ENCODE measurements at places on chromosomes 16 and 17. TPM values are rescaled to one million over a fixed set of nuclear protein-coding genes. Genes with fewer than 3 reads are reported as not detected.
A peak's percentile ranks its signal among the peaks of the same experiment; 100 is the strongest.

DNA sequence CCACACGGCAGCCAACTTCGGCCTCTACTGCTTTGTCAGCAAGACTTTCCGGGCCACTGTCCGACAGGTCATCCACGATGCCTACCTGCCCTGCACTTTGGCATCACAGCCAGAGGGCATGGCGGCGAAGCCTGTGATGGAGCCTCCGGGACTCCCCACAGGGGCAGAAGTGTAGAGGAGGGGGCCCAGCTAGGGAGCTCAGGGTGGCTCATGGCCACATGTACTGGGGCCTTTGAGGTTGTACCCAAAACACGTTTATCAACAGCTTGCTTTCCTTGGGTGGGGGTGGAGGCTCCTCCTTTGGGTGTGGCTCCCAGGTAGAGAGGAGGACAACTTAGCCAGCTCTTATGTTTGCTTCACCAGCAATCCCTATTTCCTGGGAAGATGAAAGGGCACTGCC, 5.1 kb downstream of the GPR142 start:
- no peak for DNase-seq

- no peak for DNase-seq
Observed at GRCh38 chr16:71645450-71645849, 19.5 kb downstream of the MARVELD3 start.

DNA sequence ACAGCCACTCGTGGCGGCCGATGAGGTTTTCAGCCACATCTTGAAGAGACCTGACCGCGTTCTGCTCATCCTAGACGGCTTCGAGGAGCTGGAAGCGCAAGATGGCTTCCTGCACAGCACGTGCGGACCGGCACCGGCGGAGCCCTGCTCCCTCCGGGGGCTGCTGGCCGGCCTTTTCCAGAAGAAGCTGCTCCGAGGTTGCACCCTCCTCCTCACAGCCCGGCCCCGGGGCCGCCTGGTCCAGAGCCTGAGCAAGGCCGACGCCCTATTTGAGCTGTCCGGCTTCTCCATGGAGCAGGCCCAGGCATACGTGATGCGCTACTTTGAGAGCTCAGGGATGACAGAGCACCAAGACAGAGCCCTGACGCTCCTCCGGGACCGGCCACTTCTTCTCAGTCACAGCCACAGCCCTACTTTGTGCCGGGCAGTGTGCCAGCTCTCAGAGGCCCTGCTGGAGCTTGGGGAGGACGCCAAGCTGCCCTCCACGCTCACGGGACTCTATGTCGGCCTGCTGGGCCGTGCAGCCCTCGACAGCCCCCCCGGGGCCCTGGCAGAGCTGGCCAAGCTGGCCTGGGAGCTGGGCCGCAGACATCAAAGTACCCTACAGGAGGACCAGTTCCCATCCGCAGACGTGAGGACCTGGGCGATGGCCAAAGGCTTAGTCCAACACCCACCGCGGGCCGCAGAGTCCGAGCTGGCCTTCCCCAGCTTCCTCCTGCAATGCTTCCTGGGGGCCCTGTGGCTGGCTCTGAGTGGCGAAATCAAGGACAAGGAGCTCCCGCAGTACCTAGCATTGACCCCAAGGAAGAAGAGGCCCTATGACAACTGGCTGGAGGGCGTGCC, 30.1 kb downstream of the CIITA start:
- DNase-seq = no peak

DNA sequence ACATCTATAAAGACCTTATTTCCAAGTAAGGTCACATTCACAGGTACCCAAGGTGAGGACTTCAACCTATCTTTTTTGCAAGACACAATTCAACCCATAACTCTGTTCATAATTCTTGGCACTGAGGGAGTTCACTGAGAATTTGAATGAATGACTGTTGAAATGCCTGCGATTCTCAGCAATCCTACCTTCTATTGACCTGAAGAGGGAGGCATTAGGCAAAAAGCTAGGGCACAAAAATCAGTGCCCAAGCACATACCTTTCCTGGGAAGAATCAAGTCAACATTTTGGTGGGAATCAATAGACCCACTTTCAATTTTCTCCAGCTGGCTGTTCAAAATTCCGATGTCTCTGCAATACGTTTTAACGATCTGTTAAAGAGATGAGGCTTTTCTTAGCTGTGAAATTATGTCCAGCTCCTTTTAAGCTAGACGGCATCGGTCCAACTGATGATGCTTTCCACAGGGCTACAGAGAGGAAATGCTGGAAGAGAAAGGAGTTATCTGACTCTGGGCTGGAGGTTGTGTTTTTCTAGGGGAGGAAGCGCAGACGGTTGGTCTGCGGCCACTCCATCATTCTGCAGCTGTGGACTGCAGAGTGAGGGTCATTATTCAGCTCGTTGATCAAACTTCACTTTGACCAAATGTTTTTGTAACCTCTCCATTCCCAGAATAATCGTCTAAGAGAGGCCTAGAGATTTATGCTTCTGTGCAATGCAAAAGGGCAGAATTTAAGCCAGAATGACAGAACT, 25.2 kb downstream of the BCO1 start:
- DNase-seq = peak; percentile 35

DNA sequence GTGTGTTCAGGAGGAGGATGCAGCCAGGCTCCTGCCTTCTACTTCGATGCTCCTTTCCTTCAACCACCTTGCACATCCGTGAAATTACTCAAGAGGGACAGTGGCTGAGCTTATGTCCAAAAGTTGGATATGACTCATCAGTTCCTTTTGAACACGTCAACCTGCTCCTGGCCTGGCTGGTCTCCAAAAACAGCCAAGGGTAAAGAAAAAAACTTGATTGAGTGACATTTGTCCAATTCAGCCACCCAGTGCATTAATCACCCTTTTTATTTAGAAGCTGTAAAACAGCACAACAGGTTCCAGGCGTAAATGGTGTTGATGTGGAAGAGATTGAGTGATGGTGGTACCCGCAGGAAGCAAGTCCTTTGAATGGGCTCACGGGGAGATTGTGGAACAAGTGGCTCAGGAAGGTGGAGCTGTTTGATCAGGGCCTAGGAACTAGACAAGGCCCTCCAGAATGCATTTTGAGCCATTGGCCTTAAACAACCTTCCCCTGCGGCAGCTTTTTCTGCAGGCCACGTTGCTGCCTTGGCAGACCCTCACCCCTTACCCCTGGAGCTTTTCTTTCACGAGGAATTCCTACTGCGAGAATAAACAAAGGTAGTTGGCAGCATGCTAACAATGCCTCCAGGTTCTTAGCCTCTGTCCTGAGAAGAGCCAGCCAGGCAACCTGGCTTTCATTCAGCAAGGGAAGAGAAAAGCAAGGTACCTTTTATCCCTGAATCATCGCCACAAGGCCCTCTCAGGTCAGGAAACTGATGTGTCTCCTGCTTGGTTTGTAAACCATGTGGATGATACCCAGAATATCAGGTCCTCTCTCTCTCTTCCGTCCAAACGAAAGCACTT, 173.3 kb upstream of the CACNG5 start:
- peak; percentile 40 for DNase-seq

DNA sequence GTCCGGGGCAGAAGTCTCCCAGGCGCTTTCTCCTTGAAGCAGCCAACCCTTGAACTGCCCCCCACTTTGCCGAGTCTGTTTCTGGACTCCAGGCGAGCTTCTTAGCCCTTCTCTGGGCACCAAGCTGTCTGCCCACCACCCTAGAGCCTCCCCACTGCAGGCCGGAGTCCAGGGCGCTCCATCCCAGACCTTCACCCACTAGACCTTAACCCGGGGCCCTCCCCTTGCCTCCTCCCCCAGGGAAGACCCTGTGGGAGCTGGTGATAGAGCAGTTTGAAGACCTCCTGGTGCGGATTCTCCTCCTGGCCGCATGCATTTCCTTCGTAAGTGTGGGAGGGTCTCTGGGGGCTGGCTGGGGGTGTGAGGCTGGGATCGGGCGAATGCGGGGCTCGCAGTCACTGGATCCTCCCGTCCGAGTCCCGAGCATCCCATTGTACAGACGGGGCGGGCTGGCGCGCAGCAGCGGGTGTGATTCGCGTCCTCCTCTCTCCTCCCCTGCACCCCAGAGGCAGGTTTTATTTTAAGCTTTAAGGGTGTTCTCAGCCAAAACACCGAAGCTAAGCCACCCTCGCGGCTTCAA, 1.1 kb downstream of the ATP2A1 start:
- DNase-seq = no peak

- DNase-seq = no peak
Observed at GRCh38 chr16:54936201-54936978, 5.7 kb downstream of the IRX5 start.

DNA sequence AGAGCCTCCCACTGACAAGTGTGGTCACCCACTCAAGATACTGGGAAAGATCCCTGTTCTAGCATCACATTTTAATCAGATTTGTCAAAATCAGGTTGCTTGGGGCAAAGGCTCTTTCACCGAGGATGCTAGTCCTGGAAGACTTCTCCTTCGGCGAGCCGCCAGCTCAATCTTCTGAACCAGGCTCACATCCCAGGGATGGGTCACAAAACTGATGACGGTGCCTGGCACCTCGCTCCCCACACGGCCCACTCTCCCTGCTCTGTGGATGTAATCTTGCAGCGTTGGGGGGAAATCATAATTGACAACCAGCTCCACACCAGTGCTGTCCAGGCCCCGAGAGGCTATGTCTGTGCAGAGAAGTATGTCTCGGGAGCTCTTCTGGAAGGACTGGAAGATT, 1.5 kb downstream of the DDX28 start:
- no peak for DNase-seq

DNA sequence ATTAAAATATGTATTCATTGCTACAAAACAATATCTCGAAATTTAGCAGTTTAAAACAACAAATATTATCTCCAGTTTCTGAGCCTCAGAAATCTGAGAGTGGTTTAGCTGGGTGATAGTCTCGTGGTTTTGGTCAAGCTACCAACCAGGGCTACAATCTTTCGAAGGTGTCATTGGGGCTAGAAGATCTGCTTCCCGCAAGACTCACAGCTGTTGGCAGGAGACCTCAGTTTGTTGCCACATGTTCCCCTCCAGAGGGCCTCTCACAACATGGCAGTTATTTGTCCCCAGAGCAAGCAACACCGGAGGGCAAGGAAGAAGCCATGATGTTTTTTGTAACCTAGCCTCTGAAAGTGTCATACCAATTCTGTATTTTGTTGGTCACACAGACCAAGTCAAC, 12.0 kb upstream of the BCAS3 start:
- DNase-seq = no peak

- DNase-seq = no peak
Observed at GRCh38 chr16:75443298-75443697, 10.0 kb upstream of the CFDP1 start.

GRCh38 chr16:47110939-47111338, 32.8 kb downstream of the NETO2 start:
- DNase-seq = no peak

DNA sequence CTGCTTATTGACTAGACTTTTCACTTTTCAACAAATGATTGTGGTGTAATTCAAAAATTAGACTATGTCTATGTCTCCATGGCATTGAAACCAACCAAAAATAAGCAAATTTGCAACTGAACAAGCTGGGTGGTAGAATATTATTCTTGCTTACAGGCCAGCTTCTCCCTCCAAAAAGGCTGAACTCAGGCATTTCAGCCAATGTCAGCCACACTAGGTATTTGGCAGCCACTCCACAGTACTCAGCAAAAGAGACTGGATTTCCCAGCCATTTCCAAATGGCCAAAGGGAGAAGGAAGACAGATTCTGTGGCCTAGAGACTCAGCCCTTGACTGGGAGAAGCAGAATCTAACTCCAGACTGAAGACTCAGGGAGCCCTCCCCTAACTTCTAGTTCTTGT, 121.8 kb upstream of the IRX5 start:
- no peak for DNase-seq

DNA sequence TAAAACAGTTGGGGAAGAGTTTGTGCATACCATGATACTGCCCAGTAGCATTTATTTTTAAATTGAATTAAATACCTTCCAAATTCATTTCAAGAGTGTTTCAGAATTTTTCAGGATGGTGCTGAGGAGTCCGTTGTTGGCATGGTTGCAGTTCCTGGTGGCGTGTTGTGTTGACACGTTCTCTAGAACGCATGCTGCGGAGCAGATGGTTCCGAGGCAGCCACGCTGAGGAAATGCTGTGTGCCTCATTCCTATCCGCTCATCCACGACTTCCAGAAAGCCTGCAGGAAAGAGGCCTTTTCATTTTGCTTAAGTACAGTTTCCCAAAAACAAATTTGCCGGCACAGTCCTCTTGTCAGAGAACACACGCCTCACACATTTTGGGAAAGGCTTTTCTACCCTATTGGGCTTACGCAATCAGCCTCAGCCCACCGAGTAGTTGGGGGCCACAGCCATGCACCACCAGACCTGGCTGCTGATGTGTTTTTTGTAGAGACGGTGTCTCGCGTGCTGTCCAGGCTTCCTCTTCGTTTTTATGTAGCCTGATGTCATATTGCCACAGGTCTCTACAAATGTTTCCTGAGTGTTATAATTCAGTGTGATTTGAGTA, 32.1 kb upstream of the IL17C start:
- no peak for DNase-seq

- DNase-seq = peak; percentile 28
Observed at GRCh38 chr17:49494986-49495841, at the start of gene NGFR. NGFR (plus strand) TSS chr17:49495293; CDS start chr17:49495418, 125 bp downstream.

DNA sequence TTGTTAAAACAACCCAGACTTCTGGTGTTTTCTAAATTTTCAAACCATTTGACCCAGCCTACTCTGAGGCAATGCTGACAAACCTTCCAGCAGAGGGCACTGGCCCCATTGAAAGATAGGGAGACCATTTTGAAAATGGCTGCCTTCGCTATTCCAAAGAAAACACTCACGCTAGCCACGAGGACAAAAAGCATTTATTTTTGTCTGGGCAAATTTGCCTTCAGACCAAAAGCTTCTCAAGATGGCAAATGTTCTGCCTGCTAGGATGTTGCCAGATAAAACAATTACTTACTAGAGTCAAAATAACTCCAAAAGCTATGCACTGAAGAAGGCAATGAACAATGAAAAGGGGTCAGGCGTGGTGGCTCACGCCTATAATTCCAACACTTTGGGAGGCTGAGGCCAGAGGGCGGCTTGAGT, 296.7 kb upstream of the IRX5 start:
- no peak for DNase-seq

DNA sequence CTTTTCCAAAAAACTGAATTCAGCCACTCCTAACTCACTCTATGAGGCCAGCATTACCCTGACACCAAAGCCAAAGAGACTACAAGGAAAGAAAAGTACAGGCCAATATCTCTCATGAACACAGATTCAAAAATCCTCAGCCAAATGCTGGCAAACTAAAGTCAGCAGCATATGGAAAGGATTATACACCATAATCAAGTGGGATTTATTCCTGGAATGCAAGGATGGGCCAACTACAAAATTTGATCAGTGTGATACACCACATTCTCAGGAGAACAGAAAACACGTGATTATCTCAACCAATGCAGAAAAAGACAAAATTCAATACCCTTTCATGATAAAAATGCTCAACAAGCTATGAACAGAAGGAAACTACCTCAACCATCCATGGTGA, 7.7 kb upstream of the AATK start:
- no peak for DNase-seq

DNA sequence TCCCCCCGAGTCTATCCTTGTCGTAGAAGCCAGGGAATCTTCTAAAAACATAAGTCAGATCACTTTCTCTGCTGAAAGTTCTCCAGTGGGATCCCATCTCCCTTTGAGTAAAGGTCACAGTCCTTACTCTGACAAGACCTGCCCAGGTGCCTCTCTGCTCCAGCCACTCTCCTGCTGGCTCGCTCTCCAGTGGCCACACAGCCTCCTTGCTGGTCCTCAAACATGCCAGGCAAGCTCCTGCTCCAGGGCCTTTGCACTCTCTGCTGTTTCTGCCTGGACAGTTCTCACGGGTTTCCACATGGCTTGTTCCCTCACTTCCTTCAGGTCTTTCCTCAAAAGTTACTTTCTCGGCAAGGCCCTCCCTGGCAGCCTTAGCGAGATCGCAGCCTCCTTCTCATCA, 3.4 kb downstream of the B9D1 start:
- DNase-seq = no peak

Gene EMC8
- total RNA-seq = 21.4 TPM

Gene KRT13
- total RNA-seq = 0.40 TPM

Gene C1QTNF1
- total RNA-seq = 45.3 TPM

Gene SSTR5
- 5.8 TPM for total RNA-seq

Gene SLFN11
- 12.3 TPM for total RNA-seq

Gene CCL5
- 14.9 TPM for total RNA-seq

Gene HSD17B2
- total RNA-seq = 114 TPM
